ENCODE measurements at places on chromosomes 3 and 15.

- DNase-seq, result no peak
These were observed 41.8 kb upstream of the IQSEC1 start for GRCh38 chr3:13114811-13115575.

DNA sequence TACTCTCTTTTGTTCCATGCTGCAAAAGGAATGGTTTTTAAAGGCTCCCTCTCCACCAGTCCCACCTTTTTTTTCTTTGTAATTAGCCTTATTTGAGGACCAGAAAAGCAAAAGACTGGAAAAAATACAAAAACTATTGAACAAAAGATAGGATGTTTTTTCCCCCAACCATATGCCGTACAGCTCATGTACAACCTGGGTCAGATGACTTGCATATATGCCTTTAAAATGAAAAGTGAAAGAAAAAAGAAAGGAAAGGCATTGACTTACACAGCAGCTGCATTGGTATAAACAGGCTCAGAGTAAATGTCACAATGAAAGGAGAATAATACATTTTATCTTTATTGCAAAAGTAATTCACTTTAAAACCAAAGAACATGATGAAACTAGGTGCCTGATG, 69.5 kb upstream of the CMC1 start:
- no peak for DNase-seq

DNA sequence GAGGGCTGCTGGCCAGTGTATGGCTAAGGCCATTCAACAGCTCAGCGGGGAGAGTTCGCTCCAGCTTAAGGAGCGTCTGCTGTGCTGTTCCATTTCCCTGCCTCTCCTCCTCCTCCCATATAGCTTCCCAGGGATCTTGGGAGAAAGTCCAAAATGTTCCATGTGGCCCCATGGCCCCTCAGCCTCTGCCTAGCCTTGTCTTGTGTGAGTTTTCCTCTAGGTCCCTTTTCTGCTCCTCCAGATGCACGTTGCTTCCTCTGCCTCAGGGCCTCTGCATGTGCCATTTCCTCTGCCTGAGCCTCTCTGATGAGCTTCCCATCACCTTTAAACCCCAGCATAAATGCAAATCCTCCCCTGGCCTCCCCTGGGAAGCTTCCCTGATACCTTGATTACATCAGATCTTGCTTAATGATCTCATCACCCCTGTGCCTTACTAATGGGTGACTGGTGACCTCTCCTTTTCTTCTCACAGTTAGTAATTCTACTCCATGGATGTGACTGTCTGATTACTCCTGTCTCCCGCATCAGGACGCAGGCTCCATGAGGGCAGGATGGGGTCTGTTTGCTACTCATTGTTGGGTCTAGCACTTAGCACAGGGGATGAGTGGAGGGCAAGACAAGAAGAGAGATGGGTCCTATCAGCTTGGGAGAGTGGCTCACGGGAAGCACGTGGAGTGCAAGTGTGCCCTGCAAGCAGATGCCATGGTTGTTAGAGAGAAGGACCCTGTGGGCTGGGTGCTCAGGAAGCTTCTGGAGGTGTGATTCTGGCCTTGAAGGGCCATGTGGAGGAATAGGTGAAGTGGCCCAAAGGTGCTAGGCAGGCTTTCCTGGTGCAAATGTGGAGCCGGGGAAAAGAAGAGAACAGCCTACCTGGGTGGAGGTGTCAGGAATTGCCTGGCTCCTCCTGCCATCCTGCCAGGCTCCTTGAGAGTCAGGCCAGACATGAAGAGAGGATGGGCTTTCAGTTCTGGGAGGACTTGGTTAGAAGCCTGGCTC, 23.8 kb downstream of the ITGA11 start:
- DNase-seq, result peak; percentile 12

GRCh38 chr3:100521439-100521845, 29.0 kb downstream of the TMEM45A start:
- DNase-seq, result no peak

DNA sequence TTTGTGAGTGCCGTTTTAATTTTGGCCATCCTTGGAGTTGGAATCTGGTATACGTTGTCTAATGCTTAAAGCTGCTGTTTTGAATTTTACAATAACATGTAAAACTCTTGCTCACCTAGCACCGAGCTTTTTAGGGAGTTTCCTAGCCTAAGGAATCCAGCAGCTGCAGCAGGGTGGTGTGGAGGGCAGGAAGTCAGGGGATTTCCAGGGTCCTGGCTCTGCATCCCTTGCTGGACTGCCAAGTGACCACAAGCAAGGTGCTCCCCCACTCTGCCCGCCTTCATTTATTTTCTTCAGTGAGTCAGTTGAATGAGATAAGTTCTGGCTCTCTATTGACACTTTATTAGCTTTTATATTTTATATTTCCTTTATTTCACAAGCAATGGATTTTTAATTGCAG, 113.7 kb downstream of the ATG7 start:
- peak; percentile 30 for DNase-seq

GRCh38 chr3:77158730-77159581, 119.1 kb downstream of the ROBO2 start:
- DNase-seq, result no peak

DNA sequence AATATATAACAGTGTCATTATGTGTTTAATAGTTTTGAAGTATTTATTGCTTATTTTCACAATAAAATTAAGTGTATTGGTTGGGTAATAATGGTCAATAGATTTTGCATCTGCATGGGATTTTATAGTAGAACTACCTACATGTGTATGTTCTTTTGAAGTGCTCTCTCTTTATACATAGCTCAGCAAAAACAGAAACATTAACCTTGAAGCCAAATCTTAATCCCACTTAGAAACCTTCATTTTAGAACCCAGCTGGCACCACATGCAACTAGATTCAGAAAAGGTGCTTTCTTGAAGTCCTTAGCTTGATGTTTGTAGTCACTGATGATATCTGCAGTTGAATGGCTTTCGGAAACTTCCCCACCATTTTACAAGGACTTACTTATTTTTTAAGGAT, 146.9 kb upstream of the IL12A start:
- no peak for DNase-seq

DNA sequence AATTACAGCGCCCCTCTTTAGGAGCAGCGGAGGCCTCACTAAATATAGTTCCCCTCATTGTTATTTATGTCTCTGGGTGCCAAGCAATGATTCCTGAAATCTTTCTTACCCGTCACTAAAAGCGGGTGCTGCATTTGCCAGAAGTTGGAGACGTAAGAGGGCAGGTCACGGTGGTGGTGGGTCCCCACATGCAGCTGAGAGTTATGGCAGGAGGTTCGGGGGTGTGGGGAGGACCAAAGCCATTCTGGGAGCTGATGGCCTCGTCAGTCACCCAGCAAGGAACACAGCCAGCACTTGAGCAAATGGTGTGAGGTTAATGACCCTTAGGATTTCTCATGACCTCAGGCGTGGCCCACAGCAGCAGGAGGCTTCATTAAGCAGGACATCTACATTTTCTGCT, 129.2 kb downstream of the RAB11A start:
- DNase-seq, result no peak

GRCh38 chr3:136414476-136414875, 164.3 kb downstream of the PCCB start:
- DNase-seq, result no peak

GRCh38 chr3:2741516-2741915, 368.7 kb downstream of the IL5RA start:
- no peak for DNase-seq

DNA sequence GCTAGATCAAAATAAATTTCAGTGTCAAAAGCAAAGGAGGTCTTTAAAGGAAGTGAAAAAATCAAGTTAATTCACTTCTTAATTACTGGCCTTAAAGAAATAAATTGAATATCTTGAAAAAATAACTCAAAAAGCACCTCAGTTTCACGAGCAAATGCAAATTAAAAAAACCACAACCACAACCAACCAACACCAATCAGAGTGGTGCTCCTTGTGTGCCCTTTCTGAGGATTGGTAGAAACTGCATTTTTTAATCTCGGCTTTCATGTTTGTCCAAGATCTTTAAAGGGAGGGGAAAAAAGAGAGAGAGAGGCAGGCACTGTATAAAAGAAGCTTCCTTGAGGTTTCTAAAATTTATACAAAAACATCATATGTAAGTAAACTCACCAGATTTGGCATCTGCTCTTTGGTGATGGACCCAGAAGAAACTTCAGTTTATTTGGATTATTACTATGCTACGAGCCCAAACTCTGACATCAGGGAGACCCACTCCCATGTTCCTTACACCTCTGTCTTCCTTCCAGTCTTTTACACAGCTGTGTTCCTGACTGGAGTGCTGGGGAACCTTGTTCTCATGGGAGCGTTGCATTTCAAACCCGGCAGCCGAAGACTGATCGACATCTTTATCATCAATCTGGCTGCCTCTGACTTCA, at the start of gene GPR15:
GPR15 (plus strand) TSS at position 357 of the 653 bp plus-strand sequence; CDS start at position 413, 56 bp downstream.
- DNase-seq, result no peak

- no peak for DNase-seq
These were observed 78.8 kb downstream of the IL5RA start for GRCh38 chr3:3031326-3031725.

- DNase-seq, result no peak
These were observed 72.1 kb downstream of the TLE3 start for GRCh38 chr15:70025413-70026296.

GRCh38 chr3:30443756-30444673, 162.4 kb upstream of the TGFBR2 start:
- no peak for DNase-seq

DNA sequence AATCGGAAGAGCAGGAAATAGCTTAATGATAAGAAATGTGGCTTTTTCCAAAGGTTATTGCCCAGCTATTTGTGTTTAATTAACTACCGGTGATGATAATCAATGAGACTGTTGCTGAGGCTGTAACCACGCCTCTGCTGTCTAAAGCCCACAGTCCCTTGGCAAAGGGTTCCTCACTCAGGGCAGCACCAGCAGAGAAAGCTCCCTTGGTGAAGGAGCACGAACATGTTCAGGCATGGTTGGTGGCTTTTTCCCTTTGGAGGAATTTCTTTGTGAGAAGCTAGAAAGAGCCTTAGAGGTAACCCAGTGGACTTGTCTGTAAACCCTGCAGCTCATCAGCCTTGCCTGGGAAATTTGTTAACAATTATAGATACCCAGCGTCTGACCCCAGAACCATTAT, 7.5 kb upstream of the ST6GAL1 start:
- DNase-seq, result no peak

DNA sequence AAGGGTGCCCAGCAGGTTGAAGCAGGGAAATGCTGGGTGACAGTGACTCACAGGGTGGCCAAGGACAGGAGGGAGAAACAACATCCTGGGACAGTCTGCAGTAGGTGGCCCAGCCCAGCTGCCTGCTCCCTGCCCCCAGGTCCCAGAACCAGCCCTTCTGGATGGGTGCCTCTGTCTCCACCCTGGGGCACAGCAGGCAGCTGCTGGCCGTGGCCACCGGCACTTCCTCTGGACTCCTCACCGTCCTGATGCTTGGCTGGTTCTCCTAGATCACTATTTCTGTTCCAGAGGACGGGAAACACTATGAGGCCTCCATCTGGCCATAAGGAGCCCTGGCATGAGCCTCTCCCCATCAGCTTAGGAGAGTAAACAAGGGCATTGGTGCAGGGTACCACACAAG, 258.9 kb downstream of the XXYLT1 start:
- no peak for DNase-seq

GRCh38 chr3:171649267-171649666, 161.0 kb downstream of the PLD1 start:
- DNase-seq, result no peak

GRCh38 chr3:138009476-138010272, at the start of gene CLDN18:
TSS of gene CLDN18 (plus strand) at chr3:138010165. CDS start at chr3:138010226, 61 bp downstream.
- DNase-seq, result no peak

DNA sequence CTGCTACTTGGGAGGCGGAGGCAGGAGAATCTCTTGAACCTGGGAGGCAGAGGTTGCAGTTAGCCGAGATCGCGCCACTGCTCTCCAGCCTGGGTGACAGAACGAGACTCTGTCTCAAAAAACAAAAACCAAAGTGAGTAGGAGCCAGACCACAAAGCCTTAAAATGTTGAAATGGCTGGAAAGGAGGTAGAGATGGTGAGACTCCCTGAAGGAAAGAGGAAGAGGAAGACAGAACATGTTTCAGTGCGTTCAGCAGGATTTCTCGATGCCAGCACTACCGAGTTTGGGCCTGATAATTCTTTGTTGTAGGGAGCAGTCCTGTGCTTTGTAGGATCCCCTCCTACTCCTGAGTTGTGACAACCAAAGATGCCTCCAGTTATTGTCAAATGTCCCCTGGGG, 189.9 kb downstream of the AKAP13 start:
- no peak for DNase-seq

GRCh38 chr15:92954578-92954977, 54.5 kb downstream of the CHD2 start:
- DNase-seq, result no peak

GRCh38 chr15:61195116-61196002, 33.7 kb downstream of the RORA start:
- DNase-seq, result no peak

DNA sequence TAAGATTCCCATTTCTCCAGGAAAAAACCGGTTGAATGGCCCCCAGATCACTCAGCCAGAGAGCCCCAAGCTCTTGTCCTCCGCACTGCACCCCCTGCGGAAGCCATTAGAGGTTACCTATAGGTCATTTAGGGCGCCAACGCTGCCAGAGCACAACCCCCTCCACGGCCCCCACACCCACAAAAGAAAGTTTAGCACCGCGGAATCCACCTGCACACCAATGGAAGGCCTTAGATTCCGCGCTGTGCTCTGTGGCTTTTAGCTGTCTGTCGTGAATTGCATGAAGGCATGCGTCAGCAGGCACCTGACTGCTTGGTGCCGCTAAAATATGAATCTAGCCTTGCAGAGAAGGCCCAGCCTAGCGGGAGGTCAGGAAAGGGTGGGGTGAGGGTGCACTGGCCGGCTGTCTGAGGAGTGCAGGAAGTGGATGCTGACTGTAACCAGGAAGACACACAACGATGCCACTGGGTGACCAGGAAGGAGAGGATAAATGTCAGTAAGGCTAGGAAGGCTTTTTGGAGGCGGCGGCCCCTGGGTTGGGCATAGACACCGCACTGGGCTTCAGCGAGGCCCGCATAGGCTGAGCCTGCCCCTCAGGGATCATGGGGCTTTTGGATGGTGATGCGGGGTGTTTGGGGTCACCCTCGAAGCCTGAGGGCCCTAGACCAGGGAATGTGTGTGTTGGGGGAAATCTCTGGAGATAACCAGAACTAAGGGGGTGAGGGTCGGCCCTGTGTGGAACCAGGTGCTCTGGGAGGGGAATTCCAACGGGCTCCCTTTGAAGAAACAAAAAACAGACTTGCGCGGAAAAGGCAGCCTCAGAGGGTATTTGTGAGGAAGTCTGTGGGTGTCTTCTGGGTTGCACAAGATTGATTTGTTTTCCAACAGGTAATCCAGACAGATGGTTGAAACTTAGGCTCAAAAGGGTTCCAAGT, 976 bp upstream of the NUP210 start:
- DNase-seq, result no peak

GRCh38 chr15:87489456-87489855, 767.1 kb downstream of the NTRK3 start:
- no peak for DNase-seq

Measured in uterus (tissue), 4 donors.